Sigmoid colon (tissue), 7 donors: ENCODE measurements at places on chromosomes 16 and 17.
A peak's percentile ranks its signal among the peaks of the same experiment; 100 is the strongest.

DNA sequence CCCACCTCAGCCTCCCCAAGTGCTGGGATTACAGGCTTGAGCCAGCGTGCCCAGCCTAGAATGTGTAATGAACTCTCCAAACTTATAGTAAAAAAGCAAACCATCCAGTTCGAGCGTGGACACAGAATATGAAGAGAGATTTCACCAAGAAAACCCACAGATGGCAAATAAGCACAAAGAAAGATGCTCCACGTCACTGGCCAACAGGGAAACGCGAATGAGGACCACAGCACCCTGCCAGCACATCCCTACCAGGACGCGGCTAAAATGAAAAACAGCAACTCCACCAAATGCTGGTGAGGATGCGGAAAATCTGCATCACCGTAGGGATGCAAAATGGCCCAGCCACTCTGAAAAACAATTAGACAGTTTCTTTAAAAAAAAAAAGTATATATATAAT lies 1.4 kb downstream of the MVD start:
- no peak for DNase-seq

DNA sequence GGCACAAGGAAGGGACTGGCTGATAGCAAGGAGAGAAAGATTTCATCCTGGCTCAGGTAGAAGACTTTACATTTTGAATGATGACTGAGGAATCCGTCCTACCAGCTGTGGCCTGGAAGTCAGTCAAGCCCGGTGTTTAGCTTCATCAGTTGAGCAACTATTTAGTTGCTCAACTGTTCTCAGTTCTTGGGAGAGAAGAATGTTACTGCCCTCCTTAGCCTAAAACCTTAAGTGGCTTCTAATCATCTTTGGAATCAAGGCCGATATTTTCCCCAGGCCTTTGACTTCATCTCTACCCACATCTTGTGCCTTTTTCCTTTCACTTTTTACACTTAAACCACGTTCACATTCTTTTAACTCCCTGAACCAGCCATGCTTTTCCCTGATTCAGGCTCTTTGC lies 17.3 kb upstream of the RBL2 start:
- DNase-seq, result no peak

- no peak for DNase-seq
These were observed 14.9 kb downstream of the CEP112 start for GRCh38 chr17:66177048-66177447.

GRCh38 chr17:2235792-2236366 lies 67.7 kb downstream of the SMG6 start:
- DNase-seq, result peak; percentile 74

- no peak for DNase-seq
These were observed 3.2 kb upstream of the NECAB2 start for GRCh38 chr16:83964684-83965443.

DNA sequence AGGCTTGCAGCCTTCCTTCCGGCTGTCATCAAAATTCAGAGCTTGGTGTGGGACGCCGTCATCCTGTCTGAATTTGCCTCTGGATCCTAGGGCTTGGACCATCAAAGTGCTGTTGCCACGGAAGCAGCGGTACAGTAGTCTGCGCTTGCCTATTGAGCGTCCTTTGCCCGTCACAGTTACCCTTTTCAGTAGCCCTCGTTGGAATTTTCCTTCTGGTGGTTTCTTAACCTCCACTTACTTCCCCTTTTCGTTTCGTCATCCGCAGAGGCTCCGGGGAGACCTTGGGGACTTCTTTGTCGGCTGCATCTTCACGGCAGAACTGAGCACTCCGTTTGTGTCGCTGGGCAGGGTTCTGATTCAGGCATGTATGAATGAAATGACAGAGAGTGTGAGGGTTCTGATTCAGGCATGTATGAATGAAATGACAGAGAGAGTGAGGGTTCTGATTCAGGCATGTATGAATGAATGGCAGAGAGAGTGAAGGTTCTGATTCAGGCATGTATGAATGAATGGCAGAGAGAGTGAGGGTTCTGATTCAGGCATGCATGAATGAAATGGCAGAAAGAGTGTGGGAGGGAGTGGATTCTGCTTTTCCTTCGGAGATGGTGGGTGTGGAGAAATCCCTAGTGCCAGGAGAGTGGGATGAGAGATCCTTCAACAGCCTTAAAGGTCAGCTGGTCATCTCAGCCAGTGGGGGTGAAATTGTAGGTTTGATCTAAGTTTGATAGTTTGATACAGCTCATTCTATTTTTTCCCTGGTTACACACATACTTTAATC lies 8.0 kb downstream of the TLCD3A start:
- no peak for DNase-seq
